ENCODE measurements at places on chromosomes 1 and 21.

- no peak for DNase-seq
Observed at GRCh38 chr1:23837908-23838307, 12.7 kb upstream of the HMGCL start.

- no peak for DNase-seq
Observed at GRCh38 chr1:53919675-53920066, 25.7 kb downstream of the DIO1 start.

DNA sequence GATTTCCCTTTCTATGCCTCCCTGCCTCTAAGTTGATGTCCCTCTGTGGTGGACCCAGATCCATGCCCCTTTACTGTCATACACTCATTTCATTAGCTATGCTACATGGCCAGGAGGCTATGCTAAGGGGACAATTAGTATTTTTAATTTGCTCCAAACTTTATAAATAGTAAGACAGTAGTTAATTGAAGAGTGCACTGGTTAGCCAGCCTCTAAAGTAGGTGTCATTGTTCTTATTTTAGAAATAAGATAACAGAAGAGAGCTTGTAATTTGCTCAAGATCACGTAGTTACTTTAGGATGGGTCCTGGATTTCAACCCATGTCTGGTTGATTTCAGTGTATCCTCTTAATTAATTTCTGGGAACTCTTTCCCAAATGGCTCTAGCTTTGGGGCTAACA lies 29.4 kb upstream of the GNG12 start:
- no peak for DNase-seq

GRCh38 chr1:46399307-46399706 lies 5.2 kb downstream of the FAAH start:
- DNase-seq: no peak

- no peak for DNase-seq
Observed at GRCh38 chr1:194103101-194103500, 916.7 kb upstream of the B3GALT2 start.

DNA sequence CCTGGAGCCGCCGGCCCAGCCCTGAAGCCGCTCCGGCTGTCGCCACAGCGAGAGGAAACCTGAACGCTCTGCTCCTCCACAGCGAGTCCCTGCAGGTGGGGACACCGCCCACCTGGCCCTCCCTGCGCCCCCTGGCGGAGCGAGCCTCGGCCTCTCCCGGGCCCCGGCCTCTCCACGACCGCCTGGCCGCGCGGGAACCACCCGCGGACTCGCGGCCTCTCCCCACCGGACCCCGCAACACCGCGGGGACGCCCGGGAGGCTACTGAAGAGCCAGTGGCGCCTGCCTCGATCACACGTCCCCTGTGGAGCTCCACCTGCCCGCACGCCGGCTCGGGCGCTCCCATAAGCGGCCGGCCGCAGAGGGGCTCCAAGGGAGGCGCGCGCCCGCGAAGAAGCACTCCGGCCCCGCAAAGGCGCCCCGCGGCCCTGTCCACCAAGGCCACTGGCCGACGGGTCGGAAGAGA lies 109.6 kb downstream of the KCNN3 start:
- DNase-seq: peak; percentile 67
